ENCODE measurements at places on chromosomes 5 and 9.
A peak's percentile ranks its signal among the peaks of the same experiment; 100 is the strongest.

- DNase-seq: no peak
Measured at GRCh38 chr9:112119225-112120029, 55.7 kb downstream of the SUSD1 start.

DNA sequence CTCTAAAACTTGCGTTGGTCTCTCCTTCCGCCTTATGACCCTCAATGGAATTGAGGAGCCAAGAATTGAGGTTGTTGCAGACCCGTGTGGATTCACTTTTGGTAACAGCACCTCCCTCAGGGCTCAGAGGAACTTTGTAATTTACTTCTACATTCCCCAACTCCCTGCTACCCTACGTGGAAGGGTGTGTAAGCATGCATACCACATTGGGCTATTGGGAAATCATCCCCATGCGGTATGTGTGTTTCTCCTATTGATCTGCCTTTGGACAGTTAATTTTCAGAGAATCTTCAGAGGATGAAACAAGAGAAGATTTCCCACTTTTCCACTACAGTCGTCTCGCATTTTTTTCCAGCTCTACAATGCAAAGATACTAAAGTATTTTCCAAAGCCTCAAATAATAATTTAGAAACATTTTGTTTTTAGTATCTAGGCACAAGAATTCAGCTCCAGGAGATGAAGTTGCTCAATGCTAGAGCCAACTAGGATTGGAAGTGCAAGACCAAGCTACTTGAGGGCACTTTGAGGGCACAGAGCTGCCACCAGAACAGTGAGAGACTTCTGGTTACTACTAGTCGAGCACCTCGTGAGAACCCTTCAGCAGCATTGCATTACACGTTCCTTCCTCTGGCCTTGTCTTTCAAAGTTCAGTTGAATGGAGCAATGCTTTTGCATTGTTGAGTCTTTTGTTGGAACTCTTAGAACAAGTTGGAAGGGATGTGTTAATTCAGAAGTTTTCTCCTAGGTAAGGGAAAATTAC, 3.4 kb downstream of the C1QTNF3 start:
- DNase-seq: no peak

- DNase-seq: no peak
Measured at GRCh38 chr5:51383131-51384121, at the start of gene ISL1. ISL1 (plus strand) TSS chr5:51383448; CDS start chr5:51383672, 224 bp downstream.

DNA sequence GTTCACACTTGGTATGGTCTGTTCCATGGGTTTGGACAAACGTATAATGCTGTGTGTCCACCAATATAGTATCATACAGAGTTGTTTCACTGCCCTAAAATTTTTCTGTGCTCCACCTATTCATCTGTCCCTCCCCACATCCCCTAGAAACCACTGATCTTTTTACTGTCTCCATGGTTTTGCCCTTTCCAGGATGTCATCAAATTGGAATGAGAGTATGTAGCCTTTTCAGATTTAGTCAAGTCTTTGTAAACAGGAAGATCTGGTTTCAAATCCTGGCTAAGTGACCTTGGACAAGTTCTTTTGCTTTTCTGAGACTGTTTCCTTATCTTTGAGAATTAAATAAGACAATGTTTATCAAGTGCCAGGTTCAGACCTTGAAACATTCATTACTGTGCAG, 13.2 kb upstream of the LVRN start:
- DNase-seq: no peak

GRCh38 chr5:147400126-147400809, 109.6 kb downstream of the DPYSL3 start:
- no peak for DNase-seq

DNA sequence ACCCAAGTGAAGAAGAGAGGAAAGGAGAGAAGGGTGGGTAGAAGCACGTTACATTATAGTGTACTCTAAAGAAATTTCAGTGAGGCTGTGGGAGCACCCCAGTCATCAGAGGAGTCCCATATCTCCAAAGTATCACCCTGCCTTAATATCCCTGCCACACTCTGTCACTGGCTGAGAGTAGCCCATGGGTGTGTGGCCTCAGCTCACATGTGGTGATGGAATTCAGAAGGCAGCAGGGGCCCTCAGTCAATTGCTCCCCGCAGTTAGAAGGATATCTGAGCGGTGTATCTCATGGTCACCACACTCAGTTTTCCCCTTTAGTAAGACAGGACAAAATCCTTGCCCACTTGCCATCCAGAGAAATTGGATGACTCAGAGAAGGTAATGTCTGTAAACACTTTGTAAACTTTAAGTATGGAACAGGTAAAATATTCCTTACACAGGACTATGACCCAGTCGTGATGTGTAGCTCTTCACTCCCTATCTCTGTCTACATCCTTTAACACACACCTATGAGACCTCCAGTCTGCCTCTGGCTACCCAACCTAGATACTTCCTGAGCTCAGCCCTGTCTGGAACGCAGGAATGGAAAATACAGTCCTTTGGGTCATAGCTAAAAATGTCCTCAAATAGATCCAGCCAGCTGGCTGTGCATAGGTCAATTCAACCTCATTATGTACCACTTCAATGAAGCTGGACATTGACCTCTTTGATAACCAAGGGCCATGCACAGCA, 24.3 kb upstream of the PLIN2 start:
- DNase-seq: no peak

DNA sequence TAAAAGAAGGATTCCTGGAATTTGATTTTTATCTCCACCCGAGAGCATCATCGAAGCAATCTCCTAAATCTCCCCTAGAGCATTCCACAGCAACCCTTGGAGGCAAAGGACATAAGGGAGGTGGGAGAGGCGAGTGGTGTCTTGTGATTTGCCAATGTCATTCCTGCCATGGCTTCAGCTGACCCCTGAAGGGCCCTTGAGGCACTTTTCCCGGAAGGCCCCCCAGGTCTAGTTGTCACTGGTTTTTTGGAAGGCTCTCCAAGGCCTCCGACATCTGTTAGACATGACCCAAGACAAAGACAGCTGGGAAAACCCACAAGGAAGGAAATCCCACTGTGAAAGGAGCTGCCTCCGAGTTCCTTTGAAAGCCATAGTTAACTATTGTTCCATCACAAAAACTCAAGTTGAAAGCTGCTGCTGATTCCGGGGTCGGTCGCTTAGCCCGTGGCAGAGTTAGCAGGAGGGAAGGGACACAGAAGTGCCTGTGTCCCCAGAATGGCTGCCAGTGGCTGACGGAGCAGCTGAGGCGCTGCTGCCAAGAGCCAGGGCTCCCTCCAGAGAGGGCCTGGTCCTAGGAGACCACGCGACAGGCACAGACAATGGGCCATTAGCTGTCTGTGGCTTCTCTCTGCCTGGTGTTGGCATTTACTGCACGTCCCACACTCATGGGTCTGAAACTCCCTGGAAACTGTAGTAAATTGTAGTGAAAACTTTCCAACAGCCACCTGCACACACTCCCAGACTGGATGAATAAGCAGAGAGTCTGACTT, 24.4 kb upstream of the TRIO start:
- no peak for DNase-seq

- peak; percentile 56 for DNase-seq
Measured at GRCh38 chr5:132425009-132425937, 55.8 kb downstream of the SLC22A5 start.

DNA sequence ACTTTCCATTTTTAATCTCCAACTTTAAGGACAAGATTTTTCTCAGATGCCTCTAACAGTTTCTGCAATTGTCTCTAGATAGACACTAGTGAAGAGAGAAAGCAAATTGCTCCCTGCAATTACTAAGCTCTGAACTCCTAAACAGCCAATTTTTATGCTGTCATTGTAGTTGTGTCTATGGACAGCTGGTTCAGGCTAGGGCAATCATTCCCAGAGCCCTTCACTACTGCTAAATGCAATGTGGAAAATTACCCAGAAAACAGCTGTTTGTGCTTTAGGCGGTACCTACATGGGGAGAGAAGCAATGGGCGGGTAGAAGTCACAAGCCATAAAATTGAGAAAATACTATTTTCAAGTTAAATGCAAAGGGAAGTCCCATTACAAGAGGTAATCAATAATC, 211.6 kb downstream of the SPOCK1 start:
- DNase-seq: no peak

DNA sequence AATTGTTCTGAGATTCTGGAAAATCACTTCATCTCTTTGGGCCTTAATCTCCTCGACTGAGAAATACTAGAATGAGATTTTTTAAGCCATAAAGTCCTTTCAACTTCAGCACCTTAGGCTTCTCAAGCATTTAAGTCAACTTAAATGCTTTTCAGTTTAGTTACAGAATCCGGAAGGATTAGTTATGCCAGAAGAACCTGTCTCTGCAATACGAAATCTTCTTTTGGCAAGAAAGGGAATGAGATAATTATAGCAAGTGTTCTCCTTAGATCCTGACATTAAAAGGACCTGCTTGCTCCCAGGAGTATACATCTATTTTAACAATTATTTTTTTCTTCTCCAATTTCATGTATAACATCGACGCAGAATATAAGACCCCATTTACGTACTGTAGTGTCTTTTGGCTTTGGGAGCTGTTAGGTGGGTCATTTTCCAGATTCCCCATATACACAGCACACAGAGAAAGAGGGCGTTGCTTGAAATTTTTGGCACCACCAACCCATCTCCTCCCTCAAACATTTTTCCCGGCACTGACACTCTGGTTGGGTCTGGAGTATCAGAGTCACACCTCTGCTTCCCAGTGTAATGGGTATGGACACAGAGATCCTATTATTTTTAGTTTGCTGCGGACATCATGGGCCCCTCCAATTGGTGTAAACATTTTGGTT, 43.6 kb upstream of the CLINT1 start:
- no peak for DNase-seq

- DNase-seq: no peak
Measured at GRCh38 chr5:118902656-118903438, 85.5 kb downstream of the DTWD2 start.

DNA sequence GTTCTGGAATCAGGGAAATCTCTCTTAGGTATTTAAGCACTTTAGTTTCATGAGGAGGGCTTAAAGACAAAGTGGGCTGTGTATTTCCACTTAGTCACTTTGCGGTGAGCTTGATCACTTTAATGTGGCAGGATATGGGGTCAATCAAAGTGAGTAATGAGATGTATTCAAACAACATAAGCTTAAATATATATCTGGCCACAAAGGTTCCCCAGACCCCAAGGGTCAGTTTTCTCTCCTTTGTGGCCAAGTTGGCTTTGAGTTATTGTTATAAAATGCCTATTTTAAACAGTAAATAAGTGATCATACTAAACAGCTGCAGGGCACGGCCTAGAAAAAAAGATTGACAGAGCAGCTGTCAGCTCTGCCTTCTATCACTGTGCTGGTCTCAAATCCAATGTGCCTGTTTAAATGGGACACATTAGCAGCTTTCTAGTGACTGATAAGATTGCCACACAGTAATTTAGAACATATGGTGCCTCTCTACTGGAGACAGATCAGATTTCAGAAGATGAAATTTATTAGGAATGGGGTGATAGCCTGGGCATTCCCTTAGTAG, 363.9 kb downstream of the AGTPBP1 start:
- DNase-seq: no peak

DNA sequence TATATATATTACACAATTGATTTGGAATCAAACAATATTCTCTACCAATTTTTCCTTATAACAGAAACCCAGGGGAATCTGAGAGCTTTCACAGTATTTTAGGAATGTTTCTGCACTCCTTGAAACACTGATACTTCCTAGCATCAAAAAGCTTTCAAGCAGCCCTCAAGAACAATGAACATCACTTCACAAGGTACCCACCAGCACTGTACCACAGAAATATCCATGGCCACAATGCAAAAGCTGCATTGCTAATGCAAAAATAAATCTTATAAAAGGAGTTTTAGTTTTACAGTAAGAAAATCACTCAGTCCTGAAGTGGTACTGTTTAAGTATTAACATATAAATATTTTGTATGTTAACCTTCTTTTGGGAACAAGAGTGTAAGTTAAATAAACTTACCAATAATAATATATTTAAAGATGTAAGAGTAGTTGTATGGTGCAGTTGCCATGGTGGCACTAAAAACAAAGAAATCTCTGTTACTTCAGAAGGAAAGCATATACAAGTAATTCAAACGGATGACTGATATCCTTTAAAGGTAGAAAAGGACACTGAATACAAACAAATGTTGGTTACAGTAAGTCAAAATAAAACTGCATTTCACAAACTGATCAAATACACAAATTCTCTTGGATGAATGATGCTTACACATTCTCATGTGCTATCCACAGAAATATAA, 8.6 kb downstream of the RAB14 start:
- DNase-seq: no peak

GRCh38 chr9:12956805-12957204, 182.0 kb downstream of the LURAP1L start:
- DNase-seq: no peak

GRCh38 chr5:167905919-167906853, 385.3 kb upstream of the WWC1 start:
- DNase-seq: no peak

GRCh38 chr5:127942246-127943060, 141.1 kb upstream of the SLC12A2 start:
- DNase-seq: no peak

DNA sequence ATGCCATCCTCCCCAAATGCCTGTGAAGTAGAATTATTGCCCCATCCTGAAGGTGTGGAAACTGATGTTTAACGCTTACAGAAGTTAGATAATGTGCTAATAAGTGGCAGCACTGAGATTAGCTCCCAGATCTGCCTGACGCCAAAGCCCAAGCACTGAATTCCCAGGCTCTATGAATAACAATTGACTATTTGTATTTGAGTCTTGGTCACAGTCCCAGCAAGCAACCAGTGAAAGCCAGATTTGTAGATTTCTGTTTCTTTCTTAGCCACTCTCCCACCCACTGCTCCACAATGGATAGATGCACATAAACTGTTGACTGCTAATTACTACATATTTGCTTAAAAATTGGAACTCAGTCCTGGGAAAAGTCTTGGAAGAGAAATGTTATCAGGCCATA, 34.4 kb downstream of the FAM240B start:
- no peak for DNase-seq

DNA sequence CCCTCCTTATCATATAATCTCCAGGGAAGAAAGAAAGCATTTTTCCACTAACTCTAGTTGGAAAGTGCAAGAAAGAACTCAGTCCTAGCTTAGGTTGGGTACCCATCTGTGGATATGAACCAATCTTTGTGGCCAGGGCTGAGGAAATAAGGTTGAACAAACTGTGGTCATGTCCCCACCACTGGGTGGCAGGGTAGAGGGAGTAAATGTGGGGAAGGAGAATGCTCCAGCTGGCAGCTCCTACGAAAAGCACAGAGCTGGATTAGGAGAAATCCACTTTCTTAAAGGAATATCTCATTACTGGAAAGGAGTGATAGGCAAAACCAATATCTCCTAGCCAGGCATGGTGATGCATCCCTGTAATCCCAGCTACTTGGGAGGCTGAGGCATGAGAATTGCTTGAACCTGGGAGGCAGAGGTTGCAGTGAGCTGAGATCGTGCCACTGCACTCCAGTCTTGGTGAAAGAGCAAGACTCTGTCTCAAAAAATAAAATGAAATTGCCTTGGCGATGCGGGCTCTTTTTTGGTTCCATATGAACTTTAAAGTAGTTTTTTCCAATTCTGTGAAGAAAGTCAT, 175.1 kb downstream of the CCDC192 start:
- no peak for DNase-seq

- no peak for DNase-seq
Measured at GRCh38 chr5:130289132-130290088, 385.1 kb downstream of the CHSY3 start.
